Mesothelial cell of epicardium (in vitro differentiated cells): ENCODE measurements at places on chromosomes 13 and 19.
A peak's percentile ranks its signal among the peaks of the same experiment; 100 is the strongest.

- no peak for DNase-seq
Measured at GRCh38 chr19:46731007-46731501, 14.1 kb upstream of the PRKD2 start.

DNA sequence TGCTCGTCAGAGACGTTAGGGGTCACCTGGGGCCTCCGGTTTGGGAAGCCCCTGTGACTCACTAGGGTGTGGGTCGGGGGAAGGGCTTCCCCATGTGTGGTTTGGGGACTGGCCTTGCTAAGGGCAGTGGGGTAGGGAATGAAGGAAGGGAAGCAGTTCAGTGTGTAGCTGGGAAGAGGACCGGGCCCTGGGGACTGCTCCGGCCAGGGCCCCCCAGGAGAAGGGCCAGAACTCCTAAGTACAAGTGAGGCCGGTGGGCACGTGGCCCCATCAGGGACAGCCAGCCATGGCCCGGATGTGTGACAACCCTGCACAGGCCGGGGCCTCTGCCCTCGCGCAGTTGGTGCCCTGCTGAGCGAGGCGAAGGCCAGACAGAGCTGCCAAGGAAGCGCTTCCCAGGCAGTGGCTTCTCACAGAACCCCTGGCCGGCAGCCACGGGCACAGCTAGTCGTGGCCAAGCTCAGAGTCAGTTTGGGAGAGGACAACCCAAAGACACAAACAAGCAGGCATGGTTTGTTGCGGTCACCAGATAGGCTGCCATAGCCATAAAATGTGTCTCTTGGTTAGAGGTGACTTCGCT is 25.7 kb downstream of the TEX29 start:
- no peak for DNase-seq

DNA sequence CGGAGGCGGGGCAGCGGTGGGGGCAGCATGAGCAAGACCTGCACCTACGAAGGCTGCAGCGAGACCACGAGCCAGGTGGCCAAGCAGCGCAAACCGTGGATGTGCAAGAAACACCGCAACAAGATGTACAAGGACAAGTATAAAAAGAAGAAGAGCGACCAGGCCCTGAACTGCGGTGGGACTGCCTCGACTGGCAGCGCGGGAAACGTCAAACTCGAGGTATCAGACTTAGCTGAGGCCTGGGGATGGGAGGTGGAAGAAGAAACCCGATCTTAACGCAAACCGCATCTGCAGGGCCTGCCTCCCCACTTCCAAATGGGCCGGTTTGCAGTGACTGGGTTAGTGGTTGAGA is 693 bp downstream of the RFXAP start:
- no peak for DNase-seq

GRCh38 chr13:74306496-74306895 is 172.3 kb upstream of the KLF12 start:
- no peak for DNase-seq

DNA sequence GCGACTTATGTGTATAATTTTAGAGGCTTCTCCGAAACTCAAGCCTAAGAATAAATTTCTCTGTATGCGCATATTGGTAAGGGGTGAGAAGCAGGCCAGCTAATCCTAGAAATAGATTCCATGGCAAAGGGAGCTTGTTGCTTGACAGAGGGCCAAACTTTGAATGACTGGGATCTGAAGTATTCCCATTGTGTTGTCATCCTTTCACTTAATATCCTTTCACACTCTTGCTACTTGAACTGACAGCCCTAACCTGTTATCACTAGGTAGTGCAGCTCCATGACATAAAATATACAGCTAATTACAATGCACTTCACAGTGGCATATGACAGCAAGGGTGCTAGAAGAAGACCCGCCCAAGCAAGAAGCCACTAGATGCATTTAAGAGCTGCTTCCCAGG is 309.8 kb downstream of the OXGR1 start:
- DNase-seq: no peak

GRCh38 chr19:34468409-34468808 is 13.1 kb upstream of the WTIP start:
- no peak for DNase-seq

- DNase-seq: no peak
Measured at GRCh38 chr13:20121159-20121525, 39.7 kb downstream of the GJA3 start.

GRCh38 chr19:56491399-56491798 is 14.3 kb upstream of the ZNF667 start:
- no peak for DNase-seq

- DNase-seq: no peak
Measured at GRCh38 chr19:35070471-35070870, 28.9 kb downstream of the HPN start.

DNA sequence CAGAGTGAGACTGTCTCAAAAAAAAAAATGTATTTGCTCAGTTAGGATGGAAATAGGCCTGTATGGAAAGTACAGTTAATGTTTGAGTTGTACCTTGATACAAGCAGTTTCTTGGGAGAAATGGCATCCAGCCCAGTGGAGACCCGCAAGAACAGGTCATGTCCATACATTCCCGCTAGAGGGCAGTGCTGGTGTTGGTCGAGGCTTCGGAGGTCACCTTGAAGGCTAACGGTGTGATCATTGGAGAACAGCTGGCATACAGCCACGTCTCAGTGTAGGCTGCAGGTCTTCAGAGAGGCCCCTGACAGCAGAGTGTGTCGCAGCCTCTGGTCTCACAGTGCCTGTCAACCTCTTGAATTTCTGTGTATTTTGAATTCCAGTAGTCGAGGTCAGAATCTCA is 7.5 kb downstream of the ZNF610 start:
- DNase-seq: peak; percentile 74

- DNase-seq: no peak
Measured at GRCh38 chr13:41509971-41510370, 52.6 kb downstream of the RGCC start.

GRCh38 chr13:27679396-27679795 is 57.7 kb downstream of the POLR1D start:
- DNase-seq: no peak

GRCh38 chr13:109627649-109628048 is 158.7 kb downstream of the IRS2 start:
- DNase-seq: no peak

DNA sequence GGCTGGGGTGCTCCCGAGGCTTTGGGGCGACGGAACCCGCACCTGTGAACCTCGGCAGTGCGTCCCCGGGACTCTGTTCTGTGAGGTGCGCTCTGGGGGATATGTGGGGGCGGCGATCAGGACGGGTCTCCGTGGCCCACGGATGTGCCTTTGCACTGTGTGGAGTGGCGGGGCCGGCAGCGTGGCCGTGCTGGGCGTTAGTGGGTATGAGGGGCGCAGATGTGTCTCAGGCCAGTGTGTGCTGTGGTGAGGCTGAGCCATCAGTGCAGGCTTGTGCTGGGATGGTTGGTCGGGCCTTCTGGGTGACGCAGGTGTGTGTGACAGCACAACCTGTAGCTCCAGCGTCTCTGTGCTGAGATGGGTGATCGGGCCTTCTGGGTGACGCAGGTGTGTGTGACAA is 16.9 kb downstream of the ZNF331 start:
- no peak for DNase-seq

GRCh38 chr13:112325142-112325808 is 50.9 kb upstream of the SPACA7 start:
- DNase-seq: no peak

- no peak for DNase-seq
Measured at GRCh38 chr19:6587093-6587820, 3.7 kb downstream of the CD70 start.

GRCh38 chr19:29277102-29277501 is 64.2 kb upstream of the UQCRFS1 start:
- no peak for DNase-seq

DNA sequence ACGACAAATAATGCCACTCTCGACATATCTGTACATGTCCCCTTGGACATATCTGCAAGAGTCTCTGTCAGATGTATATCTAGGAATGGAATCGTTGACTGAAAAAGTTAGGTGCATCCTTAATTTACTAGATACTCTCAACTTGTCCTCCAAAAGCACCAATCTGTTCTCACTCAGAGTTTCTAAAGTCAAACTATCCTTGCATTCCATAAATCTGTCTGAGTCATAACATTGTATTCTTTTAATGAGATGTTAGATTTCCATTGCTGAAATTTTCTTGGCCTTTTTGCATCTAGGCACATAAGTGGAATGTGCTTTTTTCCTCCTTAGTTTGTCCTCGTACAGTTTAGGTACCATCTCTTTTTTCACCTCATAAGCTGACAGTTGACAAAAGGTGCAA is 139.8 kb downstream of the PTPRS start:
- DNase-seq: no peak

DNA sequence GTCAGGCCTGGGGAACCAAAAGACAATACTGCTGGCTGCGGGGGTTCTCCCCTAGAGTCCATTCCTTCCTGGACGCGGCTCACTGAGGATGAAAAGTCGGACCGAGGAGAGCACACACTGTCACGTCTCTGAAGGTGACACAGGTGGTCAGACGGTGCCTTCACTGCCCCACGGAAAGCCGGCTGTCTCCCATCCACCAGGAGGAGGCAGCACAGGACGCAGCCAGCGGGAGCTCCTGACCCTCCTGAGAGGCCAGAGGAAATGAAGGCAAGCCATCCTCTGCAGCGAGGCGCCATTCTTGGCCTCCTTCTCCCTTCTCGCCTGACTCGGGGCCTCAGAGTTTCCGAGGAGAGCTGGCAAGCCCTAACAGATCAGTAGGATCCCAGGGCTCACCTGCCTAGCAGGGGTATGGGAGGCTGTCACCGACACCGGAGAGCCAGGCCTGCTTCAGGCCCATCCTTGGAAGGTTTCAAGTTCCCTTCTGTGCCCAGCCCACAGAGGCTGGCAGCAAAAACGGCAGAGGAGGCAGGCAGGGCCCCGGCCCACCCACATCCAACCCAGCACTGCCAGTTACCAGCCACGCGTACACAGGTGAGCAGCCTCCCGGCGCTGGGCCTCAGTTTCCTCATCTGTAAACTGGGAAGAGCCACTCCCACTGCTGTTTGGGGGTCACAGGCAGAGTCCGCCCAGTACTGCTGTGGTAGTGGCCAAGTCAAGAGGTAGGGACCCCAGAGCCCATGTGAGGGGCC is 4.5 kb downstream of the REXO1 start:
- DNase-seq: no peak

- DNase-seq: no peak
Measured at GRCh38 chr19:19417628-19418245, 12.3 kb downstream of the GATAD2A start.

DNA sequence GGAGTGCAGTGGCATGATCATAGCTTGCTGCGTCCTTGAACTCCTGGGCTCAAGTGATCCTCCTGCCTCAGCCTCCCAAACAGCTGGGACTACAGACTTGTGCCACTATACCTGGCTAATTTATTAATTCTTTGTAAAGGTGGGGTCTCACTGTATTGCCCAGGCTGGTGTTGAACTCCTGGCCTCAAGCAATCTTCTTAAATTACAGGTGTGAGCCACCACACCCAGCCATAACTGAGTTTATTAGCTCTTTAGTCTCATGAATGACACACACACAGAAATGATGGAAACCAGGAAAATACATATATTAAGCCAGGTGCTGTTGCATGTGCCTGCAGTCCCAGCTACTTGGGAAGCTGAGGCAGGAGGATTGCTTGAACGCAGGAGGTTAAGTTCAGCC is 33.1 kb upstream of the LMO7 start:
- DNase-seq: no peak

GRCh38 chr19:55141696-55142095 is 7.3 kb downstream of the TNNT1 start:
- no peak for DNase-seq

DNA sequence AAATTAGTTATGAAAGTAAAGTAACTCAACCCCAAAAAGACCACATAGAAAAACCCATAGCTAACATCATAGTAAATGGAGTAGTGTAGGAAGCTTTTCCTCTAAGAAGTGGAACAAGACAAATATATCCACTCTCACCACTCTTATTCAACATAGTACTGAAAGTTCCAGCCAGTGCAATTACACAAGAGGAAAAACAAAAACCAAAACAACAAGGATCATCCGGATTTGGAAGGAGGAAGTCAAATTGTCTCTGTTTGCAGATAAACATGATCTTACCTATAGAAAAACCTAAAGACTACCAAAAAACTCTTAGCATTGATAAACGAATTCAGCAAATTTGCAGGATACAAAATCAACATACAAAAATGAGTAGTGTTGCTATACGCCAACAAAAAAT is 8.5 kb upstream of the SIGLEC8 start:
- DNase-seq: no peak

DNA sequence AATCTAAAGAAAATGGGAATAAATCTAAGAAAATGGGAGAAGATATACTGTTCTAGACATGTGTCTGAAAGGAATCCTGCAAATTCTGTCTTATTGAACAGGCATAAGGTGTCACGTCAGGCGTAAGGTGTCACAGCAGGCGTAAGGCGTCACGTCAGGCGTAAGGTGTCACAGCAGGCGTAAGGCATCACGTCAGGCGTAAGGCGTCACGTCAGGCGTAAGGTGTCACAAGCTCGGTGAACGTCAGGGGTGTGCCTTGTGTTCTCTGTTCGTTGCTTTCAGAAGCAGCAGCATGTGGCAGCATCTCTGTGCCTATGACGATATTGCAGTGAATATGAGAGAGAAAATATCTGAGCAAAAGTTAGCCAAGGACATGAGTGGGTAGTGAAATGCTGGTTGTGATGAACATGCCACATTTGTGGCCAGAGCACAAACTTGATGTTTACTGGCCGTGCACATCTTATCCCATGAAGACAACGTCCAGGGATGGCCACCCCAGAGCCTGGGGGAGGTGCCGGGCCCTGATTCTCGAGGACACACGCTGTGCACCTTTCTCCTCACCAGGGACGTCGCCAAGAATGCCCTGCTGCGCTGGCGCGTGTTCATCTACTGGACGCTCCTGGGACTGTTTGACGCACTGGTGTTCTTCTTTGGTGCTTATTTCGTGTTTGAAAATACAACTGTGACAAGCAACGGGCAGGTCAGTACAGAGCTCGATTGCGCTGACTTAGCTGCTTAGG is 107.0 kb upstream of the MCF2L start:
- DNase-seq: no peak

GRCh38 chr13:77013853-77014542 is 13.0 kb downstream of the FBXL3 start:
- DNase-seq: no peak

- no peak for DNase-seq
Measured at GRCh38 chr13:103528437-103528836, 462.2 kb upstream of the SLC10A2 start.

DNA sequence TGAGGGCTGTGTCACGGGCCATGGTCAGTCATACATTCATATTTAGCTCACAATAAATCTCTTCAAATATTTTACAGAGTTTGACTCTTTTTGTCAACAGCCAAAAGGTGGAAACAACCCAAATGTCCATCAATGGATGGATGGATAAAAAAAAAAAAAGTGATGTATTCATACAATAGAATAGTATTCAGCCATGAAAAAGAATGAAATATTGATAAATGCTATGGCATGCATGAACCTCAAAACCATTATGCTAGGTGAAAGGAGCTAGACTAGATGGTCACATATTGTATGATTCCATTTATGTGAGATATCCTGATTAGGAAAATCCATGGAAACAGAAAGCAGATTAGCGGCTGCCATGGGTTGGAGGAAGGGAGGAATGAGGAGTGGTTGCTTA is 16.2 kb downstream of the ADGRE2 start:
- no peak for DNase-seq
